ENCODE measurements at places on chromosomes 6 and 20. TPM values are rescaled to one million over a fixed set of nuclear protein-coding genes. Genes with fewer than 3 reads are reported as not detected.

FOXC1 gene
- total RNA-seq, result 1.1 TPM

GRCh38 chr20:23569570-23569969 is 1.3 kb upstream of the CST9L start:
- DNase-seq, result no peak

THEMIS gene
- total RNA-seq, result not detected

- no peak for DNase-seq
Observed at GRCh38 chr20:22825546-22825945, 209.6 kb upstream of the SSTR4 start.

SH3BGRL2 gene
- total RNA-seq, result 49.1 TPM

SOX4 gene
- total RNA-seq, result 293 TPM
